ENCODE measurements at places on chromosomes 6 and 20.

DNA sequence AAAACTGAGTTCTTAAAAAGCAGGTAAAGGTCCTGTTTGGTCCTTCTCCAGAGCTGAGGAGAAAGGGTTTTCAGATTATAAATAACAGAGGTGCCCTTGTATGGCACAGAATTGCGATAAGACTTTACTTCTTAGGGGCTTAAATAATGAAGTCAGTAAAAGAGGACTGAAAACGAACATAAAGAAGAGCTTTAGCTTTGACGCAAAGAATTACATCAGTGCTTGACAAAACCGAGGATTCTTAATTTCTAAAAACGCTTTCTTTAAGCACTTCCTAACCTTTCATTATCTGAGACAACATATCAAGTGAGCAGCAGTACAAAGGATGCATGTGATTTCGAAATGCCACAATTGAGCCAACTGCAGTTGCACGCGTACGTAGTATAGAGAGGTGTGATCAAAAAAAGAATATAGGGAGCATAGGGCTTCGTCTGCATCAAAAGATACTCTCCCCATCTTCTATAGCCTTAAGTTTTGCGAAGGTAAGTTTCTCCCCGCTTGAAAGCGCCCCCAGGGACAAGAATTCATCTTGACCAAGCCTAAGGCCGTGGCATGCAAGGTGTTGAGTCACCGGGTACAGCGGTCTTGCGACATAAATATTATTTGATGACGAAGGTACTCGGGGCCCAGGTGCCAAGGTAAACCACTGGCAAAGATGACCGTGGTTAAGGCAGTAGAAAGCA lies 778 bp upstream of the LOC128125822 start:
- no peak for DNase-seq

GRCh38 chr20:52256454-52256853 lies 64.9 kb upstream of the ZFP64 start:
- no peak for DNase-seq

GRCh38 chr6:89272596-89272995 lies 42.5 kb downstream of the GABRR2 start:
- no peak for DNase-seq

DNA sequence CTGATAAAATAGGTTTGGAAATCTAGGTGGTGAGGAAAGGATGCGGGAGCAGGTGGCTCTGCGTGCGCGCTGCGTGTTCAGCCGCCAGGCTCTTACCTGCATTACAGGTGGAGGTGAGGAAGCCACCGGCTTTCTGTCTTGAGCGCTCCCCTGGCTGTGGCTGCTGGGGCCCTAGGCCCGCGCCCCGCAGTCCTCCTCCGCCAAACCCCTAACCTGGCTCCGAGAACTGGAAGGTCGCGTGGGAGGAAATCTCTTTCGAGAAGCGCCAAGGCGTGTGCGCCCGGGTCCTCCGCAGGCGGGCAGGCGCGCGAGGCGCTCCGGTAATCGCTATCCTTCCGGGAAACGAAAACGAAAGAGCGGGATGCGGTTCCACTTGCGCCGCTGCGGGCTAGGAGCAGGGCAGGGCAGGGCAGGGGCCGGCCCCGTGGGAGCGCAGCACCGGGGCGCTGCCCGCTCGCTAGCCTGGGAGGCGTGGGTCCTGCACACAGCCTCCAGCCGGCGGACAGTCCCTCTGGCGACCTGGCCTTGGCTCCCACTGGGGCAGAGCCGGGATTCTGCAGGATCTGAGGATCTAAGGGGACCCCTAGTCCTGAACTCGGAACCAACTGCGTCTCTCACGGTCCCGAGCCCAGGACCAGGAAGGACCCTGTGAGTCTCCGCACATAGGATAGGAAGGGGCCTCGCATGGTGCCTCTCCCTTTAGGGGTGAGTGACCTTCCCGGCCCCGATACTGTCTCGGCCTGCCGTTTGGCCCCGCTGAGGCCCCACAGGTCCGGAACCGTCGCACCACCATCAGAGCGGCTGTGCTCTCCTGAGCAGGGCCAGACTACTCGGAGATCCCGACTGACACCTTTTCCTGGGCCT lies at the start of gene ETV7:
ETV7 (minus strand) TSS at position 230 of the 864 bp plus-strand sequence; CDS start at position 102, 128 bp downstream.
- no peak for DNase-seq

GRCh38 chr20:2703716-2704475 lies 11.3 kb downstream of the EBF4 start:
- no peak for DNase-seq

DNA sequence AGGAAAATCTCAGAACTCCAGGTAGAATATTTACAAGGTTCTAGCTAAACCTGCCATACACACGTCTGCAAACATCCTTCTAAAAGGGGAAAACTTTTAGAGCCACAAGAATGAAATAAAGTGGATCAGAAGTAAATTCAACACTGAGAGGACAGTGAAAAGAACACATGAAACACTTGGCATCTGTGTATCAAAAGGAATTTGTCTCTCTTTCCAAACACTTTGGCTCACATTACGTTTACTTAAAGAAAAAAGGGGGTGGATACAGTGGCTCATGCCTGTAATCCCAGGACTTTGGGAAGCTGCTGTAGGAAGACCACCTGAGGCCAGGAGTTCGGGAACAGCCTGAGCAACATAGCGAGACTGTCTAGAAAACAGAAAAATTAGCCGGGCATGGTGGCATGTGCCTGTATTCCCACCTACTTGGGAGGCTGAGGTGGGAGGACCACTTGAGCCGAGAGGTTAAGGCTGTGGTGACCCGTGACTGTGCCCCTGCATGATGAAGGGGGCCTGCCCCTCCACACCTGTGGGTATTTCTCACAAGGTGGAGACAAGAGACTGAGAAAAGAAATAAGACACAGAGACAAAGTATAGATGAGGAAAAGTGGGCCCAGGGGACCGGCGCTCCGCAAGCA lies 35.4 kb downstream of the NINL start:
- DNase-seq = no peak

DNA sequence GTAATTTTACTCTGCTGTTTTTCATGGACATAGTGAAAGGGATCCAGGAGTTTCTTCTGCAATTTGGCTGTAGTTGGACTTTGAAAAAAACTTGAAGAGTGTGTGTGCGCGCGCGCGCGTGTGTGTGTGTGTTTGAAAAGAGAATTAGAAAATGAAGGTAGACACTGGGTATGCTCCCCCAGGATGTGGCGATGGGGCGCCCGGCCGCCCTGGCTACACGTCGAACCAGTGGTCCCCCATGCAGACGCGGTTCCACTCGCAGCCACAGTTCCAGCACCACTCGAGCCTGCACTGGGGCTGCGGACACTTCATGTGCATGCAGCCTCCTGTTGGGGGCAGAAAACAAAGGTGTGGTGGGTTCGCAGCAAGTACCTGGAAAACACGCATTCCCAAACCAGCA lies 76.0 kb upstream of the AGPAT4 start:
- DNase-seq = no peak

DNA sequence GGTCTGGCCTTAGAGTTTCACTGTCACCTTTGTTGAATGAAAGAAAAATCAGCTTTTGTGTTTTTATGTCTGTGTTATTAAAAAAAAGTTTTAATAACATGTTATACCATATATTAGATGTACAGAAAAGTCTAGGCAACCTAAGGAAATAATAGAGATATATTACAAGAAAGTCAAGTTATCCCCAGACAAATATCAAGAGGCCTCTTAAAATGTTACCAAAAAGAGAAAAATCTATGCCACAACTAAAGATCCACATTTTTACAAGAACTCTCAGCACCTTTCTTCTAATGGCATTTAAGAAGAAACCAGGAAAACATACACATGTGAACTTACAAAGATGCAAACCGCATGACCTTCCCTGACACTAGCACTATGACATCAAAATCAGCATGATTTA lies 26.8 kb downstream of the RAMACL start:
- DNase-seq = no peak

GRCh38 chr6:170266061-170266825 lies 24.6 kb downstream of the DLL1 start:
- DNase-seq = peak; percentile 19

DNA sequence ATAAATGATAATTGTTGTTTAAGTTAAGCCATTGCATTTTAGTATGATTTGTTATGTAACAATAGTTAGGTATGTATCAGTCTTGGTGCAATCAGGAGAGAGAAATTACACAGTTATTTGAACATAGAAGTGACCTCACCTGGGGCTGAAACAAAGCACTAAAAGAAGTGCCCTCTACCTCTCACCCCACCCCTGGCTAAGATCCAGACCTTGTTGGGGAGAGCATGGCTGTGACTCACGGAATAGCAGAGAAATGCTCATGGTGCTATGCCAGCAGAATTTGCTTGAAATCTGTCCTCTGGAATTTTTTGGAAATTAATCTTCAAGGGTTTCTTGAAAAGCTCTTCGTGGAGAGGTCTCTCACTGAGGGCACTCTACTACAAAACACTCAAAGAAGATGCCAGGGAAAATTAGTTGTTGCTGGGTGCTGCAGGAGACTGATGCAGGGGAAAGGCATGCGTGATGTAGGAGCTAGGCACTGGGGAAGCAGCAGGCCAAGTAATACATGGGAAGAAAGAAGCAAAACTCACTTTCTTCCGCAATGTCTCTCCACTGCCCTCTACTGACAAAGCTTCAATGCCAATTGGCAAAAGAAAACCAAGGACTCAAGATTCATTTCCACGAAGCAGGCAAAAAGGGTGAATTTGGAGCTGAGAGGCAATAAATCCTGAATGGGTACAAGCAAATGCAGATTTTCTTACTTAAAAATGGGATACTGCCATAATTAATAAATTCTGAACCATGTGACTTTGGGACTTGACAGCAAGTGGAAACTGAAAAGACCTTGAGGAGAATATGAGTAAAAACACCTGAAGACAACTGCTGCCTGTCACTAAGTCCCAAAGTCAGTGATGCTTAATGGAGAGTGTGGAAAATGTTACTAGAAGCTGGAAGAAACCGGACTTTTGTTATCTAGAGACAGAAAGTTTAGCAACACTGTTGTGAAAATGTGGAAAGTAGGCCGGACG lies 136.3 kb upstream of the ZNF184 start:
- no peak for DNase-seq

Data from NCI-H1092 treated with DMSO at 0.1 percent for 48 hours (cell line).